Smooth muscle cell of the brain vasculature (primary cell): ENCODE measurements at places on chromosomes 2 and 18.

DNA sequence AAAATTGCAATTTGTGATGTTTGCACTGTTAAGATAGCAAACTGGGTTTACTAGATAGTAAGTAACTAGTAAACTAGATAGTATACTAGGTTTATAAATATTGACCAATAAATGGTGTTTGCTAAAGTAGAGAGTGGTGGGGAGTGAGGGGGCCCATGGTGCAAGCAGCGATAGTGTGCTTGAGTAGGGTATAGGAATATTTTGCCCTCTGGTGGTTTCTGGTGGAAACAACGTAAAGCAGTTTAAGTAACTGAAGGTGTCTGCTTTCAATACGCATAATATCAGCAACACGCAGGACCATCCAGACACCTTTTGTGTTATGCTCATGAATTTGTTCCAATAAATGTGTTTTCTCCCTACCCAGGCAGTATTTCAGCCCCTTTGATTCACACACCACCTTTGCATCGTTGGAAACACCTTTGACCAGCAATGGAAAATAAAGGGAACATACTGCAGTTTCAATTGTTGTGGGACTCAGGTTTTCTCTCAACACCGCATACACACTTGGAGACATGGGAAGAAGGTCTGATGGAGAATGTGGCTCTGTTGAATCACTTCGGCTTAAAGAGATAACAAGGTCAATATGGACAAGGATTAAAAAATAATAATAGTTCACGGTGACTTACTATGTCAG, 16.7 kb upstream of the STAT1 start:
- no peak for DNase-seq

GRCh38 chr2:160321006-160321405, 120.9 kb upstream of the ITGB6 start:
- DNase-seq, result no peak

DNA sequence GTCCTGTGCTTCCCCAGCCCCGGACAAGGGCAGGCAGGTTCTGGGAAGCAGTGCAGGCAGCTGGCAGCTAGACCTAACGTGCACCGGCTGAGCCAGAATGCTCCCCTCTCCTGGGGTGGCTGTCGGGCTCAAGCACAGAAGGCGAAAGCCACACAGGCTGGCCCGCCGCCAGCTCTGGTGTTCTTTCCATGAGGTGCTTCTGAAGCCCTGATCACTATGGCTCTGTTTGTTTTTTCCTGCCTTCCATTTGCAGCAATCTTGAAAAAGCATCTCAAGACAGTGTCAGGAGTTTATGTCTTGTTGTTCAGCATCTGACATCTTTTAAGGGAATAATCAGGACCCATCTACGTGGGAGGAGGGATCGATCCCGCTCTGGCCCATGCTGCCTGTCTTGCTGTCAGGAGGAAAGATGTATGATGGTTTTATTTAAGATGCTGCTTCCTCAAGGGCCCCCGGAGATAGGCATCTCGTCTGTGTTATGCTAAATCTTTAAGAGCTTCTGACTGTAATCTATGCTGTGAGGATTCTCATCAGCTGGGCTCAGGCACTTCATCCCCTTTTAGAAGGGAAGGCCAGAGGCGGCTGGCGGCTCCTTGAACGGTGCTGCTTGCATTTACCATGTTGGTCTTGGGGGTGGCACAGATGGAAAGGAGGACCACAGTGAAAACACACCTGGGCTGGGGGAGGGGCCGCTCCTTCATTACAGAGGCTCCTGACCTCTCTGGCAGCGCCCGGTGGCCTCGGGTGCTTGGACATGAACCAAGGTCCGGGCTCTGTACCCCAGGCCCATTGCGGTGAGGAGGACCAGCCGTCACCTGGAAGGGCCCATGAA, 118.5 kb upstream of the HDAC4 start:
- no peak for DNase-seq

GRCh38 chr18:73719611-73720010, 428.0 kb downstream of the FBXO15 start:
- no peak for DNase-seq

- no peak for DNase-seq
These were observed 515.0 kb upstream of the HS6ST1 start for GRCh38 chr2:128833664-128834027.

GRCh38 chr2:145085612-145086011, 565.7 kb upstream of the ZEB2 start:
- no peak for DNase-seq
